ENCODE measurements at places on chromosomes 6 and 20.

GRCh38 chr6:106745824-106746582 is 116.6 kb downstream of the QRSL1 start:
- DNase-seq: no peak

GRCh38 chr20:3614466-3614865 is 48.7 kb downstream of the GFRA4 start:
- DNase-seq: no peak

GRCh38 chr6:45626087-45626891 is 248.6 kb upstream of the SUPT3H start:
- no peak for DNase-seq

GRCh38 chr6:42471142-42471541 is 19.4 kb upstream of the TRERF1 start:
- DNase-seq: no peak

DNA sequence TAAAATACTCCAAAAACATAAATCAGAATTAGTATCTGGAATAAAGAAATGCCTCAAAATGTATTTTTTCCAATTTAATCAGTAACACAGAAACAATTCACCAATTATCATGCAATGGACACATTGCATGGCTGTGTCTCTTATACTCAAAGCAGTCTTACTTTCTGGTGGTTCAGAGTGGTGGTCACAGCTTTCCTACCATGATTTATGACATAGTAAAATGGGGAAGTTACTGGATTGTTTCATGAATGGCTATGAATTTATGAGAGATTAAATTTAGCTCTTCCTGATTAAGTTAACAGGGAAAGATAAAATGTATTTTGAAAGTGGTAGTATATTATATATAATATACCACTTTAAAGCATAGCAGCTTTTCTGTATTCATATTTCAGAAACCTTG is 331.5 kb upstream of the MAP3K7 start:
- no peak for DNase-seq

DNA sequence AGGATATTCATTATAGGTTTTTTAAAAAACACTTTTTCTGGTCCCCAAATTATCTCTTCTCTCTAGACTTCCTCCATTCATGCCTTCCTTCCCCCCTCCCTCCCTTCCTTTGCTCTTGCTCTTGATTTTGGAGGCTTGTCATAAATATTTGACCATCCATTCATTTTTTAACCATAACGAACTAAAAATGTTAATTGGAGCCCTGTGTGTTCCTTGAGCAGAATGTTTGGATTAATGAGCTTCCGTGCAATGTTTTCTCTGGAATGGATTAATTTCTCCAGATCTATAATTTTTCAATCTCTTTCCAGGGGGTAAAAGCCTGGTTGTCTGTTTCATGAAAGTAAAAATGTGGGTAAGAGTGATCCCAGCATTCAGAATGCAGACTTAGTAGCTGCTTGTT is 155.5 kb downstream of the ESR1 start:
- no peak for DNase-seq

- no peak for DNase-seq
Observed at GRCh38 chr6:129596522-129596921, 113.5 kb downstream of the ARHGAP18 start.

DNA sequence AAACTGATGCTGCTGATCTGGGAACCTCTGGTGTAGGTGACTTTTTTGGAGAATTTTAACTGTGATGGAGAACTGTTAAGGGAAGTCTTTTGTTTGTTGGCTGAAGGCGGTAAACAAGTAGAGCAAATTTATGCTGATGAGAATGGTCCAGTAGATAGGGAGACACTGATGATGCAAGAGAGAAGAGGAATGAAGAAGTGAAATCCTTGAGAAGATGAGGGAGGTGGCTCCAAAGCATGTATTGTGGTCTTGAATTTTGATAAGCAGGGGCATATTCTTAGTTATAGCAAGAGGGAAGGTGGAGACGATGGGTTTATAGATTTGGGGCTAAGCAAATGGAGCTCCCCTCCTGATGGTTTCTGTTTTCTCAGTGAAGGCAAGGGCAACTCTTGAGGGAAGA is 22.0 kb downstream of the MAPK14 start:
- no peak for DNase-seq

DNA sequence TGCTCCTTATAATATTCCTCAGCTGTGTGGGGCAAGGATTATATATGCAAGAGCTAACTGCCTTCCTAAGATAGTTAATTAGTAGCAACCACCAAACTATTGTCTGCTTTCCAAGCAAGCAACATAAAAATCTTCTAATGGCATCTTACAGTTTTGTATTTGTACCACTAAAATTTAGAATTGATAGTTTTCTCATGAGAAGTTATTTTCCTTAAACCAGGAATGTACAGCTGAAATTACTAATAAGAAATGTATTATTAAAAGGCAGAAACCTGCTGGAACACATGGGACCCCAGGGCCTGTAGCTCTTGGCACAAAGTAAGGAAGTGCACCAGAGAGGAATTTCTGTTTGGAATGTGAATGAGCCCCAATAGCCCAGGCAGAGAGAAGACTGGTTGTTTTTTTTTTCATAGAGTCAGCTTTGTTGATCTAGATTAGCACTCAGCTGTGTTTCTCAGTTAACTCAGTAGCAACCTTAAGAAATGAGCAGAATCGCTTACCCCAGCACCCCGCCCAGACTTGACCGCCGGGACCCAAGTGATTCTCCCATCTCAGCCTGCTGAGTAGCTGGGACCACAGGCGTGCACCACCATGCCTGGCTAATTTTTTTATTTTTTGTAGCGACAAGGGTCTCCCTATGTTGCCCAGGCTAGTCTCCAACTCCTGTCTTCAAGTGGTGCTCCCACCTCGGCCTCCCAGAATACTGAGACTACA is 2.6 kb downstream of the MGME1 start:
- DNase-seq: no peak

GRCh38 chr6:5108536-5109150 is 23.5 kb downstream of the PPP1R3G start:
- no peak for DNase-seq

DNA sequence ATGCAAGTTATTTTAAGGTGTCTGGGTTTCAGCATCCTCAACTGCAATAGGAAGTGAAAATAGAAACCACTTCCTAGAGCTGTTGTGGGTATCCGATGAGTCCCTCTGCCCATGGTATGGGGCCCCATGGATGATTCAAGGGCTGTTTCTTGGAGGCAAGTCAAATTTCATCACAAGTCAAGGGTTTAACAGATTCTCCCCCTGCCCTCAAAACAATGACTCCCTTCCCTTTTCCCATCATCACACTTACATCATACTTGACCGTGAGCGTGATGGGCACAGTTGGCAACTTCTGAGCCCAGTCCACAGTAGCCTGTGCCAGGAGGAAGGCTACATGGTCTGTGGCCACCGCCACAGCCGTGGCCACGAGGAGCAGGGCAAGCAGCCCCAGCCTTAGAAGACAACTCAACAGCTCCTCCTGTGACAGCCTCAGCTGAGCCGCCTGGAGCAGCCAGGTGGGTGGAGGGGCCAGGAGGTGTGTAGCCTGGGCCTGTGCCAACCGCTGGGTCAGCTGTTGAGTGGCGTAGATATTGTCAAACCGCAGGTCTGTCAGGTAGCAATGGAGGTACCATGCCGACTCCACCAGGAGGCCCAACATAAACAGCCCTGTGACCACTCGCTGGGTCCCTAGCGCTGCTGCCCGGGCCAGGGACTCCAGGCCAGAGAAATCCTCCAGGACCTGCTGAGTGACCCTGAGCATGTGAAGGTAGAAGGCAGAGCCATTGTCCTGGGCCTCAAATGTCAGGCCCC is 5.2 kb downstream of the OCSTAMP start:
- no peak for DNase-seq

DNA sequence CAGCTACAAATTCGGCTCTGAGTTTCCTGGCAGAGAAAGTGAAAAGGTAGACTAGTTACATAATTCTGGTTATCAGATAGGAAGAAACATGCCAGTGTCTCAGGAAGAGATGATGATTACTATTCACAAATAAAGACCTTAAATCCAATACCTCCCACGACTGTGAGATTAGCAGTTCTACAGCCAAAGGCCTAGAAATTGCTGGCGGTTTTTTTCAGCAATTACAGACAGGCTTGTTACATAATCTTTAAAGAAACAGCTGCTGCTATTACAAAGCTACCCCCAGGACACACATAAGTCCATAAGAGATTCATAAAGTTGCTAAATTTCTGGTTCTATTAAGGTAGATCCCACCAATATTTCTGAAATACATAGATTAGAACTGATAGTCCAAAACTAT is 40.2 kb downstream of the PIGU start:
- DNase-seq: no peak

GRCh38 chr6:75135450-75135849 is 70.4 kb downstream of the COL12A1 start:
- no peak for DNase-seq
